ENCODE measurements at places on chromosomes 7 and 10.
A peak's percentile ranks its signal among the peaks of the same experiment; 100 is the strongest.

GRCh38 chr10:51666456-51666855 lies 32.9 kb downstream of the CSTF2T start:
- no peak for DNase-seq

- no peak for DNase-seq
These were observed 1260.3 kb downstream of the XPNPEP1 start for GRCh38 chr10:108662975-108663374.

DNA sequence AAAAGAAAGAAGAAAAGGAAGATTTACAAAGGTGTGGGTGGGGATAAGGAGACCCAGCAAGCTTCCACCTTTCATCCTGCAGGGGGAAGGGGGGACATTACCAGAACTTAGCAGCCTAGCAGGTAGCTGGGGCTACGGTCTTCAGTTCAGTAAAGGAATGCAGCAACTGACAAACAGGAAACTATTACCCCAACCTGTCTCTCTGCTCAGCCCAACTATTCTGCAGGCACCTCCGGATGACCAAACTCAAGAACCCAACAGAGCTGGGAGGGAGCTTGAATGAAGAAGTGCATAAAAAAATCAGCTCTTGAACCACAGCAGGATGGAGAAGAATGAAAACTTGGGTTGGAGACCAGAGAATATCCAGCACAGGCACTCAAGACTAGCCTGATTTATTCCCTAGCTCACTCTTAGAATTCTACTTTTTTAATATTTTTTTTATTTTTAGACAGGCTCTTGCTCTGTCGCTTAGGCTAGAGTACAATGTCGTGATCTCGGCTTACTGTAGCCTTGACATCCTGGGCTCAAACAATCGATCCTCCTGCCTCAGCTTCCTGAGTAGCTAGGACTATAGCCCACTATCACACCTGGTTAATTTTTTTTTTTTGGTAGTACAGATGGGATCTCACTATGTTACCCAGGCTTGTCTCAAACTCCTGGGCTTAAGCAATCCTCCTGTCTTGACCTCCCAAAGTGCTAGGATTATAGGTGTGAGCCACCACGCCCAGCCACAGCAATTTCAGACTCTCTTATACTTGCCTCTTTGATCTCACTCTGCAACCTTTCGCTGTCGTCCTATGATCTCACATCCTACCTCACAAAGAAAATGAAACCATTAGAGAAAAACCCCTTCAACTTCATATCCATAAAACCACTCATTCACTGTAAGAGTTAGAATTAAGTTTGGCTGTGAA lies 18.5 kb upstream of the C10orf67 start:
- DNase-seq: no peak

- DNase-seq: no peak
These were observed 120.0 kb downstream of the ATXN7L1 start for GRCh38 chr7:105756367-105756766.

GRCh38 chr10:12400266-12400931 lies 51.1 kb downstream of the CAMK1D start:
- no peak for DNase-seq

- no peak for DNase-seq
These were observed 260.2 kb upstream of the PRKCQ start for GRCh38 chr10:6840201-6840691.

DNA sequence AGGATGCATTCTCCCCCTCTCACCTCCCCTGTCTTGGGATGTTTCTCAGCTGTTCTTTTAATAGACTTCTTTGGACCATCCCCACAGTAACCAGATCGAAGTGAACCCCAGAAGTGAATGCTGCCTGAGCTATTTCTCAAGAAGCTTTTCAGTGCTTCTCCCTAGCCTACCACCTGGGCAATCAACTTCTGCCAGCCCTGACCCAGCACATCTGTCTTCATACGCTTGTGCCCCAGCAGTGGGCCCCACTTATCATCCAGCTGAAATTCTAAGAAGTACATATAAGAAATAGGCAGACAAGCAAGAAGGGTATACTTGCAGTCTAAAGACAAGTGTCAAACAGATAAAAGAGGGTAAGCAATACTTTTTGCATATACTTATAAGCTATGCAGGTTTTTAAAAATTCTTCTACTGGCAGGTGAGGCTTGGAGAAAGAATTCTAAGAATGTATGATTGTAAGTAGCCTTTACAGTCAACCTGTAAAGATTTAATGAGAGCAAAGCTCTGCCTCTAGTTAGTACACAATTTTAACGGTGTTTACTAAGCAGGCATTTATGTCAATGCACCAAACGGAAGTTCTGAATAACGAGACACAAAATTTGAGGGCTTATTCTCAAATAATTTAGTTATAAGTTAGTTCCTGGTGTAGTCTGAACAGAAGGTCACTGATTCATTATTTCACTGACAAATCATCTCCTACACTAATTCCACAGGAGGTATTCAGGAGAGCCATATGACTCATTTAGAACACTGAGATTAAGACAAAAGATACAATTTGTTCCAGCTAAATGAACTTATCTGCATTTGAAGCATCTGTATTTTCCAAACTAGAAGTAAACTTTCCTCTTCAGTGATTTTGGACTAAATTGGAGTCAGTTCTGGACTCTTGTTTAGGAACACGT lies 83.3 kb downstream of the RNLS start:
- peak; percentile 73 for DNase-seq

GRCh38 chr10:69481305-69481704 lies 30.0 kb downstream of the TSPAN15 start:
- DNase-seq: no peak

DNA sequence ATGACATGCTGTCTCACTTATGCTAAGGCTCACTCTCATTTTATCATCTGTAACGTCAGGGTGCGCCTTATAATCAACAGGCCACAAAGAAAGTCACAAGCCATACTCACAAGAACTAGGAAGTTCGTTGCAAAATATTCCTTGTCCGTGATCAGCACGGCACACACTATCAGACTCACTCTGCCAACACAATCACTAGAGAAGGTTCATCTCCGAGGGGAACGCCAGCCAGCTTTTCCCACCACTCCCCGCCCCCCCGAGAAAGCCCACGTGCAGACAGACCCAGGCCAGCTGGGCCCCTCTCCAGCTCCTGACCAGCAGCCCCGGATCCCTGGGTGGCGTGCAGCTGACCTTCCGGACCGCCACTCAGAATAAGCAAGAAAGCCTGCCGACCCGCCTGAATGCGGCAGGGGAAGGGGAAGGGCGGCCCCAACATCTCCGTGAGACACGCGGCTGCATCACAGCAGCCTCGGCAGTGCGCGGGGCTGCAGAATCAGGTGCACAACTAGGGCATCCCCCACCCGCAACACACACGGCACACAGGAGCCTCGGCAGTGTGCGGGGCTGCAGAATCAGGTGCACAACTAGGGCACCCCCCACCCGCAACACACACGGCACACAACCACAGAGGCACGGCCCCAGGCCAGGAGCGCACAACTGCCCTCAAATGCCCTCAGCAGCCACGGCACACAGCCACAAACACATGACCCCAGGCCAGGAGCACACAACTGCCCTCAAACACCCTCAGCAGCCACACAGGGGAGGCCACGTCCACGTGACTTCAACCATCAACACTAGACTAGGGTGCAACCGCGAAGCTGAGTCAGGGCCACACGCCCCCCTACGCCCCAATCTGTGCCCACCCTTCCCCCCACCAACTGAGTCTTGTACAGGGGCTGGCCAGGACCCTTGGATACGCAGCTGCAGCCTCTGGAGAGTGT lies 2.5 kb upstream of the GPR146 start:
- no peak for DNase-seq

GRCh38 chr10:72765051-72765745 lies 73.3 kb downstream of the MCU start:
- DNase-seq: peak; percentile 21

DNA sequence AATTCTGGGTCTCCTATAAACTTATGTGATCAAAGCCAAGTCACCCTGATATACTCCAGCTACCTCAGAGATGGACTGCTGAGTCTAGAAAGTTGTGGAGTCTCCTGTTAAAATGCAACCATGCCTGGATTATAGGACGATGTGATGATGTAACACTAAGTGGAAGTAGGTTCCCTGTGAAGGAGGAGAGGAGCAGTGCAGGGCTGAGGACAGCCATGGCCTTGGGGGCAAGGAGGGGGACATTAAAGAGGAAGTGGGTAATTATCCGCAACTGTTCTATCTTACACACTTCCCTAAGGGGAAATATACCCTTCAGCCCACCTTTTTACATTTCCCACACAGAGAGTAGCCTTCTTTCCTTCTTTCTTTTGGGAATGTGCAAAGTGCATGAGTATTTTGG lies 63.8 kb downstream of the MTPN start:
- no peak for DNase-seq

- DNase-seq: peak; percentile 31
These were observed at the start of gene ABCB1 for GRCh38 chr7:87600130-87601124. ABCB1 (minus strand) TSS chr7:87600884; CDS start chr7:87600184, 700 bp downstream.

GRCh38 chr7:131527456-131527855 lies 29.0 kb downstream of the PODXL start:
- DNase-seq: no peak

- DNase-seq: no peak
These were observed 73.2 kb downstream of the WNT2 start for GRCh38 chr7:117249696-117250095.

DNA sequence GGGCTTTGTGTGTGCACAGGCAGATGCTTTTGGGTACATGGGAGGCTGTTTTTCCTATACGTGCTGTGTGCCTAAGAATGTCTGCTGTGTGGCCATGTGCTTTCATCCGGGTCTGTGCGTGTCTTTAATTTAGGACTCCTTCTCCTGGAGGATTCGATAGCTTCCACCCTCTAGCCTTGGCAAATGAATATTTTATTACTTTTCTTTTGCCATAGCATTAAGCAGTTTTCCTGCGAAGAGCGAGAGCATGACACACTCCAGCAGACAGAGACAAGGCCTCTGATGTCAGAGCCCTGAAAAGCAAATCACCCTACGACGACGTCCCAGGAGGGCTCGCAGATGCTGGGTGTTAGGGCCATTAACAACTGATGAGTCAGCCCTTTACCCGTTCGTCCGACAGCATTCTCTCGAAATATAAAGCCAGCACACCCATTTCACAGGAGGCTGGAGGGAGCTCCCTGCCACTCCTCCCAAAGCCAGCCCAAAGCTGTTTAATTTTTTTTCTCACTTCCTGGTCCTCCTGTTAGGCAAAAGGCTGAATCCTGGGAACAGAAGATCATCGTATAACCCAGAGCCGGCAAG lies 311.3 kb upstream of the ZMIZ1 start:
- peak; percentile 6 for DNase-seq

DNA sequence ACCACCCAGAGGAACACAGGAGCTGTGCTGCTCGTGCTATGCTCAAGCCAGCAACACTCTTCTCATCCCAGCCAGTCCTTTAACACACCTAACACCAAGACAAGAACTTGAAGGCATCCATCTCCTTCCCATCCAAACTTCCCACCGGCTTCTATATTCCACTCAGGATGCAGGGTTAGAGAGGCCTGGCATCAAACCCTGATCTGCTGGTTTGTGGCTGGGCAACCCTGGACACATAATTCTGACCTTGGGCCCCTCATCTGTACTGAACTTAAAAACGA lies 5.6 kb upstream of the MYO1G start:
- no peak for DNase-seq

DNA sequence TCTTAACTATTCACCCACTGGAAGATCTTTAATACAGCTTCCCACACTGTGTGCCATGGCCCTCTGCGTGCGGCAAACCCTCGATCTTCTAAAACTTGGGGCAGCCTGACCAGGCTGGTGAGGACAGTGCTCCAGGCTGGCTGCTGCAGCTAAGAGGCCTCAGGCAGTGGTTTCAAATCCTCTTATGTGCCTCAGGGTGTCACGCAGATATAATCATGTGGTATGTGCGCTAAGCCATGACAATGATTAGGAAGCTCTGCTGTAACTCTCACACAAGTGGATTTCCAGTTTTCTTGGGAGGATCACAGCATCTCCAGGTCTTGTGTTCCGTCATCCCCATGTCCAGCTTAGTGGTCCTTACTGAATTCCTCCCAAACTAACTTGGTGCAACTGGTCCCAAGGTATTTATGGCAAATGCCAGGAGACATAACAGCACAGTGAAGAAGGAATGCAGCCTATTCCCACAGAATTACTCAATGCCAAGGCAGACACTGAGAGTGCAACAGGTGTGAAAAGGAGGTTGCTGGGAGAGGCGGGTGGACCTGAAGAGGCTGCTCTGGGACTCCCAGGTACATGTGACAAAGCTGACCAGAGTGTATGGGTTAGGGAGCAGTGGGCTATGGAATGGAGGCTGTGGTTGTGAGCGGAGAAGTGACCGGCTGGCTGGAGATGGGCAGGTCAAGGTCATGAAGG lies 2.3 kb downstream of the HPS1 start:
- no peak for DNase-seq

- DNase-seq: no peak
These were observed 49.2 kb downstream of the ODAD2 start for GRCh38 chr10:27949528-27950241.

- peak; percentile 65 for DNase-seq
These were observed 17.9 kb upstream of the CYTH3 start for GRCh38 chr7:6290319-6290741.

GRCh38 chr7:2873686-2874551 lies 29.8 kb upstream of the GNA12 start:
- peak; percentile 95 for DNase-seq

- no peak for DNase-seq
These were observed 48.5 kb upstream of the LEP start for GRCh38 chr7:128192497-128193142.

DNA sequence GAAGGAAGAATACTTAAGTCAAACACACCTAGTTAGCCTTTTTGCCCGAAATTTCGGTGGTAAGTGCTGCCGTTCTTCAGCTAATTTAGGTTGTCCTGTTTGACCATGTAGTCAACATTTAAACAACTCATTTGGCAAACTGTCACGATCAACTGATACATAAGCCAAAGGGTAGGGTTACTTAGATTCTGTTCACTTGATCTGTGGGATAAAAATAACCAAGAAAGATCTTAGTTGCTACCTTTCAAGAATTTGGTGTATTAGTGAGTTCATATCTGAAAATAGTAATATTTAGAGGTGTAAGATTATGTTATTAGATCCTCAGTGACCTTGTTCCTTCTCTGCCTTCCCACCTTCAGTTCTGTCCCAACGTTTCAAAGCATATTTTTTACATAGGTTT lies 2.0 kb downstream of the TNKS2 start:
- DNase-seq: peak; percentile 1

GRCh38 chr10:66747451-66747850 lies 178.4 kb upstream of the LRRTM3 start:
- peak; percentile 45 for DNase-seq

DNA sequence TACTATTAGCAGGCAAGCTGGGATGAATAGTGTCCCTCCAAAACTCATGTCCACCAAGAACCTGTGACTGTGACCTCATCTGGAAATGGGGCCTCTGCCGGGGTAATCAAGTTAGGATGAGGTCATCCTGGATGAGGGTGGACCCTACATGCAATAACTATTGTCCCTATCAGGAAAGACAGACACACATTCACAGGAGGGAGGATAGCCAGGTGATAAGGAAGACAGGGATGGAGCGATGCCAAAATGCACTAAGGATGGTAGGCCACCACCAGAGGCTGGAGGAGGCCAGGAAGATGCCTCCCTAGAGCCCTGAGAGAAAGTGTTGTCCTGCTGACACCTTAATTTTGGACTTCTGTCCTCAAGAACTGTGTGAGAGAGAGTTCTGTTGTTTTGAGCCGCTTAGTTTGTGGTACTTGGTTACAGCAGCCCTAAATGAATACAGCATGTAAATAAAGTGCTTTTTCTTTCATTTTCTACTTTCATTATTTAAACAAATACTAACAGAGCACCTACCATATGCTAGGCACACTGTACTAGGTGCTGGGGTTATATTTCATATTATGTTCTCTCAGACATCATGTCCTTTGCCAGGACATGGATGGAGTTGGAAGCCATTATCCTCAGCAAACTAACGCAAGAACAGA lies 111.9 kb downstream of the USP6NL start:
- no peak for DNase-seq

- peak; percentile 60 for DNase-seq
These were observed 108.7 kb downstream of the DOCK4 start for GRCh38 chr7:112097524-112097923.

GRCh38 chr7:122827763-122828162 lies 58.5 kb downstream of the CADPS2 start:
- DNase-seq: no peak

All from epithelial cell of esophagus (primary cell).